EH (cell line): ENCODE measurements at places on chromosomes 11 and 22.
A peak's percentile ranks its signal among the peaks of the same experiment; 100 is the strongest.

DNA sequence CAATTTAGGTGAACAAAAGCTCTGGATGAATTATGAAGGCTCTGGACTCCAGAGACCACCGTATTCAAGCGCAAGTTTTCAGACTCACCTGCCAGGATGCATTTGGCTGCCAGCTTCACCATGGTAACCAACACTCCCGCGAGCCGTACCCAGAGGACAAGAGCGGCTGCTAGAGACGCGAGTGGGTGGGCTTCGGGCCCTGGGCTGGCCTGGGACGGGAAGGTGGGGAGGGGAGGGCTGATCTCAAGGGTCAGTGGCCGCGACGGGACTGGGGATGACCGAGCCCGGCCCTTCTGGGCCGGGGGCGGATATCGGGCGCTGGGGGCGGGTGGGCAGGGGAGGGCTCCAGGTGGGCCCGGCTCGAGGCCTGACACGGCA is 344 bp downstream of the IFT27 start:
- peak; percentile 16 for DNase-seq

GRCh38 chr11:126423743-126424142 is 68.3 kb downstream of the ST3GAL4 start:
- no peak for DNase-seq

DNA sequence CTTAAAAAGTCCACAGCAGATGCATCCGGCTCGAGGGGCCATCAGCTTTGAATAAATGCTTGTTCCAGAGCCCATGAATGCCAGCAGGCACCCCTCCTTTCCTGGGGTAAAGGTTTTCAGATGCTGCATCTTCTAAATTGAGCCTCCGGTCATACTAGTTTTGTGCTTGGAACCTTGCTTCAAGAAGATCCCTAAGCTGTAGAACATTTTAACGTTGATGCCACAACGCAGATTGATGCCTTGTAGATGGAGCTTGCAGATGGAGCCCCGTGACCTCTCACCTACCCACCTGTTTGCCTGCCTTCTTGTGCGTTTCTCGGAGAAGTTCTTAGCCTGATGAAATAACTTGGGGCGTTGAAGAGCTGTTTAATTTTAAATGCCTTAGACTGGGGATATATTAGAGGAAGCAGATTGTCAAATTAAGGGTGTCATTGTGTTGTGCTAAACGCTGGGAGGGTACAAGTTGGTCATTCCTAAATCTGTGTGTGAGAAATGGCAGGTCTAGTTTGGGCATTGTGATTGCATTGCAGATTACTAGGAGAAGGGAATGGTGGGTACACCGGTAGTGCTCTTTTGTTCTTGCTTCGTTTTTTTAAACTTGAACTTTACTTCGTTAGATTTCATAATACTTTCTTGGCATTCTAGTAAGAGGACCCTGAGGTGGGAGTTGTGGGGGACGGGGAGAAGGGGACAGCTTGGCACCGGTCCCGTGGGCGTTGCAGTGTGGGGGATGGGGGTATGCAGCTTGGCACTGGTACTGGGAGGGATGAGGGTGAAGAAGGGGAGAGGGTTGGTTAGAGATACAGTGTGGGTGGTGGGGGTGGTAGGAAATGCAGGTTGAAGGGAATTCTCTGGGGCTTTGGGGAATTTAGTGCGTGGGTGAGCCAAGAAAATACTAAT is 1.9 kb downstream of the NEAT1 start:
- DNase-seq: peak; percentile 74

- no peak for DNase-seq
These were observed 6.7 kb downstream of the BRD1 start for GRCh38 chr22:49820984-49821383.

DNA sequence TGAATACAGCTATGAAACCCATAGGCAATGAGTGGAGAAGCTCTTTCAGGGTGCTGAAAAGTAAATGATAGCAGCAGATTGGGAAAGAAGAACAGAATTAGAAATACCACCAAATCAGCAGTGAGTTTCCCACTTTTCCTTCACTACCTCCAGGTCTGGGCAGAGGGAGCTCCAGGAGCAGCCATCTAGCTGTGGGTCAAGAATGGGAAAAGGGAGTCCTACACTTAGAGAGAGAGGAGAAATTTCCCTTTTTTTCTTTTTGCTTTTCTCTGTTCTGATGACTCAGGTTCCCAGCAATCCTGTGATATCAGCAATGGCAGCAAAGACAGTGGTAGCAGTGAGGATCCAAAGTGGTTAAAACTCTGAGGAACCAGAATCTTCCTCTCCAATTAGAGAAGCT is 263.9 kb downstream of the NXPE2 start:
- DNase-seq: no peak

DNA sequence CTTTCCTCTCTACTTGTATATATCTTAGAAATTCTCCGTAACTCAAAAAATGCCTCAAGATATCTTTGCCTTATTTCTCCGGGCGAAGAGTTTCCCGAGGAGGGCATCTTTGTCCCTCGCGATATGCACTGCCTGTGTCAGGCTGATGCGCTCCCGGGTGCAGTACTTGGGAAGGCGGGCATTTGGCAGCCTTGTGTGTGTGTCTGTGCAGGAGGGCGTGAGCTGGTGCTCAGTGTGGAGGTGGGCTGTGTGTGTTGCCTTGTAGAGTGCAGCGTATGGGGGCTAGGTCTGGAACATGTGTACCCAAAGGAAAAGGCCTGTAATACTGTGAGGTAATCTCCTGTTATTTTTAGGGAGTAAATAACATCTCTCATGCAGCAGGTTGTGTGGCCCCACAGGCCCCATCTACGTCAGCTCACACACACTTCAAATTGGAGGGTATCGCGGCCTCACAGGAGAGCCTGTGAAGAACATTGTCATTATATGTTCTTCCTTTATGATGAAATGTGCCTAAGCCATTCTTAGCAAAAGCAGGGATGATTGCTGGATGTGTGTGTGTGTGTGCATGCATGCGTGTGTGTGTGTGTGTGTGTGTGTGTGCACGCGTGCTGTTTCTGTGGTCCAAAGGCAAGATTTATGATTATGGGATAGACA is 77.5 kb downstream of the KCNJ1 start:
- DNase-seq: no peak

DNA sequence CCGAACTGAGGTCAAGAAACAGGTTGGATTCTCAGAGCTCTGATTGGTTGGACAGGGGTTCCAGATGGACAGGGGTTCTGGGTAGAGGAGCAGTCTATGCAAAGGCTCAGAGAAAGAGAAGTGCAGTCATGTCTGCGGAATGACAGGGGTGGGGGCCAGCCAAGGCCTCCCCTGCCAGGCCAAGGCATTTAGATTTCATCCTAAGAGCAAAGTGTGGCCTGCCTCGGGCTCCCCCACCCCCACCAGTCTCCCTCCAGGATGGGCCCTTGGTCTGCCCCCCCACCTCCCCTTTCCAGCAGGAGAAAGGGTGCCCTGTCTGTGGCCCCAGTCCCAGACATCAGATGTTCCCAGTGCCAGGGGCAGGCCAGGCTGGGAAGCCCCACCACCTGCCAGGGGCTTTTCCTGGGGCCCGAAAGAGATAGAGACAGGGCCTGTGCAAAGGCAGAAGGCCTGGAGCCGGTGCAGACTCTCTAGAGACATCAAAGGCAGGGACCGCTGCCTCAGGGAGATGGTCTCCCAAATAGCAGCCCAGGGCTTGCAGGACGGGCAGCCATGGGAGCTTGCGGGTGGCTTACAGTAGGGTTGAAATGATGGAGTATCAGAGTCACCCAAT is 9.4 kb downstream of the SUSD2 start:
- DNase-seq: no peak

- peak; percentile 10 for DNase-seq
These were observed 761.2 kb downstream of the DLG2 start for GRCh38 chr11:84865791-84866535.
